RWPE2 (cell line): ENCODE measurements at places on chromosomes 13 and 19.

DNA sequence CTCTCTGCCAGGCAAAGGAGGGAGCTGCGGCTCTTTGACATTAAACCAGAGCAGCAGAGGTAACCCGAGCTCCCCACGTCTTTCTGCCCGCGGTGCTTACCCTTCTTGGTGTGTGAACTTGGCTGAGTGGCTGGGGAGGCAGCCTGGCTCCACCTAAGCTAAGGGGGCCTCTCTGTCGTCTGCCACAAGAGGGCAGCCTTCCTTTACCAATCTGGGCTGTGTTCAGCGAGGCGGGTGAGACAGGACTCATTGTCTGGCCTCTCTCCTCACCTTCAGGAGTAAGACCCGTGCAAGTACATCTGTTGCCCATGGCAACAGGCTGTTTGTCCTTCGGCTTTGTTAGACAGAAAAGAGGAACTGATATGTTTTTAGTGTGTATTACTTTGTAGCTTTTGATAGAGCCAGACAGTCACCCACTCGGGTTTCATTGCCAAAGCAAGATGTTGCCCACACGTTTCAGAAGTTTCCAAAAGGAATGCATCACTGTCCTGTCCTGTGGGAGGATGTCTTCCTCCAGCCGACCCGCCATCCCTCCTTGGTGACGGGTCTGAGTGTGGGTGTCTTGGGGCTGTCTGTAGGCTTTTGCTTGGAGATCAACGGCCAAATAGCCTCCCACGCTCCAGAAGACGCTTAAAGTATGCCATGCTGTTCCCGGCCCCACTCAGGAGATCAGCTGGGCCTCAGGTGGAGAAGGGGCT, 4.6 kb downstream of the POP4 start:
- DNase-seq: no peak

- no peak for DNase-seq
Observed at GRCh38 chr13:60351855-60352615, 45.0 kb upstream of the TDRD3 start.

DNA sequence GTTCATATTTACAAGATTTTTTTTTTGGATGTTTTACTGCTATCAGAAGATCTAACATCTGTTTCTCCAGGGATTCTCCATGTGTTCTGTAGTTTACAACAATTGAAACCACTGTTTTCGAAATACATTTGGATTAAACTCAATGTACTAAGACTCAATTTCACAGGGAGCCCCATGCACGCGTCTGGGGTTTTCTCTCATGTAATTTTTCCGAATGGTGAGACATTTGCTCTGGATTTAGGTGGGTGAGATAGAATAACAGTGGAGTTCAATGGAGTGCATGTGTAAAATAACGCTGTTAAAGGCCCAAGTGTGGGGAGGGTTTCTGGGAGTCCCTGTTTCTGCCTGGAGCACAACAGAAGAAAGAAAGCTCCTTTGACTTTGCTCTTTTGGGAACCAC, 330.3 kb downstream of the TSHZ3 start:
- DNase-seq: no peak

- no peak for DNase-seq
Observed at GRCh38 chr19:6068711-6069110, 41.6 kb downstream of the RFX2 start.

GRCh38 chr19:11061952-11062351, 27.3 kb upstream of the LDLR start:
- no peak for DNase-seq

- no peak for DNase-seq
Observed at GRCh38 chr19:51807111-51807701, 12.2 kb downstream of the FPR3 start.
